ENCODE measurements at places on chromosomes 1 and 21.

- no peak for DNase-seq
- no peak overlapping the region for H3K4me3 ChIP-seq
- no peak overlapping the region for H3K27ac ChIP-seq
- H3K36me3 ChIP-seq: no peaks in the 10 kb centered on the region
Measured at GRCh38 chr1:178953538-178954324, 72.0 kb upstream of the FAM20B start.

GRCh38 chr1:242147096-242147976 is 148.4 kb upstream of the MAP1LC3C start:
- H3K36me3 ChIP-seq: no peaks in the 10 kb centered on the region
- no peak overlapping the region for H3K27ac ChIP-seq
- DNase-seq: no peak
- no peaks in the 10 kb centered on the region for H3K4me1 ChIP-seq
- no peak overlapping the region for H3K4me3 ChIP-seq
- H3K27me3 ChIP-seq: no peaks in the 10 kb centered on the region

DNA sequence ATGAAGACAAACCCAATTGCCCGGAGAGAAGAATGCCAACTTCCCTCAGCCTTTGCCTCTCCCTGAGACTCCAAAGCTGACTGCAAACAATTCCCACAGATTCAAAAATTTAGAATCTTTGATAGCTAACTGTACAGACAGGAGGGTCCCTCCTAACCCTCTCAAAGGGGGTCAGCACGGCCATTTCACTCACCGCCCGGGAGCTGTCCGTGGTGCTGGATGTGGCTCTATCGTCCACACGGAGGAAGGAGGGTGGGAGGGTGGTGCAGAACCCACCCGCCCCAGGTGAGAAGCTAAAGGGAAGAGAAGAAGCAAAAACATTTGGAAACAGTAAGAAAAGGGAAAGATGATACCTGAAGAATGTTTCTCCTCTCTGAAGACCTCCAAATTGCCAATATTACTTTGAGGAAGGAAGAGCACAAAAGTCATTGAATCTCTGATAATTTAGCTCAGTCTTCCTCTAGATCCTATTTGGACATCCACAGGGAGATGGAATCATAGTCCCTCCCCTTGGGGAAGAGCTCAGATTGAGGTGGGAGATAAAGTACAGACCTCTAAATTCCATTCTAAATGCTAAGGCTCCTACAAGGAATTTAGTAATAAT is 45.6 kb downstream of the RHBG start:
- no peak overlapping the region for H3K27ac ChIP-seq
- H3K4me3 ChIP-seq: no peak overlapping the region
- DNase-seq: no peak
- H3K4me1 ChIP-seq: no peaks in the 10 kb centered on the region
- H3K27me3 ChIP-seq: peaks cover 43% of the 10 kb centered on the region

- H3K27me3 ChIP-seq: no peaks in the 10 kb centered on the region
- H3K4me1 ChIP-seq: no peaks in the 10 kb centered on the region
- no peak within 1 kb of the TSS for H3K4me3 ChIP-seq
- DNase-seq: no peak
Measured at GRCh38 chr1:167090314-167090942, at the start of gene GPA33. Gene GPA33, minus strand, starts transcription at chr1:167090377. Its CDS starts 90 bp downstream, at chr1:167090287.

DNA sequence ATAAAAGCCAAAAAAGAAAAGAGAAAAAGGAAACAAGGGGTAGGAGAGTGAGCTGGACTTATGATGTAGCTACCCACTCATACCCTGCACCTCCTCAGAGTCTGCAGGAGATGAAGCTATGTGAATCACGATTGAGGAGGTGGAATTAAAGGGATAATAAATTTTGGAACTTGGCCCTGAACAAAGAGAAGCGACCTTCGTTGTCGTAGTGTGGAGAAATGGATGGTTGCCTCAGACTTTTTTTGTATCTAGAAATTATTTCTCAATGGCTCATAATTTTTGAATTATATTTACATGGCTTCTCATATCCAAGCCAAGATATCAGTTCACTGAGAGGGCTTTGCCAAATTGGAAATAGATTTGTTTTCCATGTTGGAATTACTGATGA is 37.8 kb upstream of the SIPA1L2 start:
- no peak overlapping the region for H3K4me3 ChIP-seq
- H3K27me3 ChIP-seq: no peaks in the 10 kb centered on the region
- no peaks in the 10 kb centered on the region for H3K4me1 ChIP-seq
- H3K27ac ChIP-seq: no peak overlapping the region
- no peaks in the 10 kb centered on the region for H3K36me3 ChIP-seq

GRCh38 chr1:211527888-211528287 is 35.9 kb upstream of the RD3 start:
- no peaks in the 10 kb centered on the region for H3K4me1 ChIP-seq
- DNase-seq: no peak
- H3K4me3 ChIP-seq: no peak overlapping the region
- no peaks in the 10 kb centered on the region for H3K36me3 ChIP-seq
- H3K27me3 ChIP-seq: no peaks in the 10 kb centered on the region
- H3K27ac ChIP-seq: no peak overlapping the region

- no peaks in the 10 kb centered on the region for H3K27me3 ChIP-seq
- DNase-seq: peak; percentile 76
- peaks cover 35% of the 10 kb centered on the region for H3K4me1 ChIP-seq
Measured at GRCh38 chr1:234725177-234726132, 115.5 kb upstream of the IRF2BP2 start.

GRCh38 chr1:231165371-231165770 is 3.5 kb downstream of the TRIM67 start:
- DNase-seq: no peak
- no peak overlapping the region for H3K4me3 ChIP-seq
- H3K27me3 ChIP-seq: peaks cover 3% of the 10 kb centered on the region
- peaks cover 18% of the 10 kb centered on the region for H3K4me1 ChIP-seq
- H3K27ac ChIP-seq: no peak overlapping the region

DNA sequence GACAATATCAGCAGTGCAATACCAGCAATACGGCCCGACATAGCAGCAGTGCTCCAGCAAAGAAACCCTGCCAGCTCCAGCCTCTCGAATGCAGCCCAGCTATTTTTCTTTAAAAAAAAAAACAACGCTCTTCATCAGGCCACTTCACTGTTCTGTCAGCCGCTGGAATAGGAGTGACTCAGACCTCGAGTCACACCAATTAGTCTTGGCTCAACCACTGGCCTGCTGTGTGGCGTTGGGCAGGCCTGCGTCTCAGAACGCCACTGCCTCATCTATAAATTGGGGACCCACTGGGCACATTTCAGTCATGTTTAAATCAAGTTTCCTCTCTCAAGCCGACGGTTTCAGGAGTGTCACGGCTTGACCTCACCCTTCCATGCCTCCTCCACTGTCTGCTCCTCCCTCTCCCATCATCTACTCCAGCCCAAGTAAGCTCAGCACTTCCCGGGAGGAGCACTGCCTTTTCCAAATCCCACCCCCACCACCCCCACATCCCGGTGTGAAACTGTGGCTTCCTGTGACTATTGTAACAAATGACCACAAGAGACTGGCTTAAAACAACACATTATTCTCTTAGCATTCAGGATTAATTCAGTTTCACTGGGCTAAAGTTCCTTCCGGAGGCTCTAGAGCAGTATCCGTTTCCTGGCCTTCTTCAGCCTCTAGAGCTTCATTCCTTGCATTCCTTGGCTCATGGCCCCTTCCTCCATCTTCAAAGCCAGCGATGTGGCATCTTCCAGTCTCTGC is 71.9 kb upstream of the EFHD2 start:
- no peaks in the 10 kb centered on the region for H3K36me3 ChIP-seq
- peak overlapping the region; percentile 69 for H3K27ac ChIP-seq
- H3K4me1 ChIP-seq: no peaks in the 10 kb centered on the region
- H3K27me3 ChIP-seq: no peaks in the 10 kb centered on the region
- no peak overlapping the region for H3K4me3 ChIP-seq
- no peak for DNase-seq

- H3K27me3 ChIP-seq: no peaks in the 10 kb centered on the region
- DNase-seq: no peak
- H3K4me3 ChIP-seq: no peak overlapping the region
- no peak overlapping the region for H3K27ac ChIP-seq
- H3K4me1 ChIP-seq: no peaks in the 10 kb centered on the region
Measured at GRCh38 chr1:67610450-67610849, 74.6 kb upstream of the GADD45A start.

- H3K27ac ChIP-seq: no peak overlapping the region
- H3K4me3 ChIP-seq: no peak overlapping the region
- peaks cover 7% of the 10 kb centered on the region for H3K27me3 ChIP-seq
- no peaks in the 10 kb centered on the region for H3K4me1 ChIP-seq
- DNase-seq: no peak
Measured at GRCh38 chr21:31556662-31557061, 102.8 kb upstream of the SOD1 start.

GRCh38 chr1:118042501-118042900 is 113.0 kb downstream of the WDR3 start:
- H3K36me3 ChIP-seq: no peaks in the 10 kb centered on the region
- no peak for DNase-seq
- no peak overlapping the region for H3K4me3 ChIP-seq
- H3K27me3 ChIP-seq: no peaks in the 10 kb centered on the region

GRCh38 chr1:7539769-7540175 is 231.3 kb upstream of the VAMP3 start:
- no peak overlapping the region for H3K27ac ChIP-seq
- no peak overlapping the region for H3K4me3 ChIP-seq
- no peaks in the 10 kb centered on the region for H3K27me3 ChIP-seq
- no peaks in the 10 kb centered on the region for H3K4me1 ChIP-seq
- H3K36me3 ChIP-seq: no peaks in the 10 kb centered on the region
- no peak for DNase-seq

DNA sequence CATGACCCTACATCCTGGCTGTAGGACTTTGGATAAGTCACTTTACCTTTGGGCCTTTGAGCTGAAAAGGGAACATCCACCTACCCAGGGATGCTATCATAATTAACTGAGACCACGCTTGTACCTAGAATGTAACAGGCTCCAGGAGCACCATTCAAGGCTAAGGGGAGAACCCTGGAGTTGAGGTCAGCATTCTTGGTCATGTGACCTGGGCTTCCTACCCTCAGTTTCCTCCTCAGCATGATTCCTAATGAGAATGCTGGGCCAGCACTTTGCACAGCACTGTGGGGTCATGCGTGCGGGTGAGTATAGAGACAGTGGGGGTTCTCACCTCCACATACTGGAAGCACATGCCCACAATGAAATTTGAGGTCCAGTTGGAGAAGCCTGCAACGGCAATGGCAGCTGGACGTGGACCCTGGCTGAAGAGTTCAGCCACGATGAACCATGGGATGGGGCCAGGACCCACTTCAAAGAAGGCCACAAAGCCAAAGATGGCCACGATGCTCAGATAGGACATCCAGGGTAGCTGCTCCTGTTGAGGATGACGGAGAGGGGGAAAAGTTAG is 31.3 kb downstream of the SLC2A1 start:
- no peaks in the 10 kb centered on the region for H3K36me3 ChIP-seq
- no peak for DNase-seq
- no peak overlapping the region for H3K4me3 ChIP-seq
- H3K27ac ChIP-seq: no peak overlapping the region
- no peaks in the 10 kb centered on the region for H3K27me3 ChIP-seq
- H3K4me1 ChIP-seq: peaks cover 4% of the 10 kb centered on the region

- no peak overlapping the region for H3K27ac ChIP-seq
- H3K36me3 ChIP-seq: no peaks in the 10 kb centered on the region
- H3K4me3 ChIP-seq: no peak overlapping the region
- no peak for DNase-seq
- H3K4me1 ChIP-seq: no peaks in the 10 kb centered on the region
Measured at GRCh38 chr1:163730411-163730821, 408.7 kb downstream of the NUF2 start.

- no peaks in the 10 kb centered on the region for H3K36me3 ChIP-seq
- H3K4me1 ChIP-seq: no peaks in the 10 kb centered on the region
- no peak overlapping the region for H3K27ac ChIP-seq
- no peak for DNase-seq
- no peaks in the 10 kb centered on the region for H3K27me3 ChIP-seq
Measured at GRCh38 chr1:89641781-89642180, 8.9 kb downstream of the LRRC8C start.

- H3K36me3 ChIP-seq: no peaks in the 10 kb centered on the region
- no peak overlapping the region for H3K4me3 ChIP-seq
- H3K4me1 ChIP-seq: no peaks in the 10 kb centered on the region
- DNase-seq: no peak
- H3K27me3 ChIP-seq: no peaks in the 10 kb centered on the region
- no peak overlapping the region for H3K27ac ChIP-seq
Measured at GRCh38 chr1:221234791-221235190, 355.5 kb downstream of the HLX start.

- H3K4me1 ChIP-seq: no peaks in the 10 kb centered on the region
- DNase-seq: no peak
- H3K4me3 ChIP-seq: no peak overlapping the region
- H3K27ac ChIP-seq: no peak overlapping the region
- no peaks in the 10 kb centered on the region for H3K36me3 ChIP-seq
Measured at GRCh38 chr1:18776777-18777176, 82.7 kb downstream of the TAS1R2 start.

GRCh38 chr1:109705411-109705810 is 6.6 kb upstream of the GSTM5 start:
- H3K27ac ChIP-seq: peak overlapping the region; percentile 27
- H3K4me3 ChIP-seq: no peak overlapping the region
- no peaks in the 10 kb centered on the region for H3K27me3 ChIP-seq
- no peaks in the 10 kb centered on the region for H3K4me1 ChIP-seq

DNA sequence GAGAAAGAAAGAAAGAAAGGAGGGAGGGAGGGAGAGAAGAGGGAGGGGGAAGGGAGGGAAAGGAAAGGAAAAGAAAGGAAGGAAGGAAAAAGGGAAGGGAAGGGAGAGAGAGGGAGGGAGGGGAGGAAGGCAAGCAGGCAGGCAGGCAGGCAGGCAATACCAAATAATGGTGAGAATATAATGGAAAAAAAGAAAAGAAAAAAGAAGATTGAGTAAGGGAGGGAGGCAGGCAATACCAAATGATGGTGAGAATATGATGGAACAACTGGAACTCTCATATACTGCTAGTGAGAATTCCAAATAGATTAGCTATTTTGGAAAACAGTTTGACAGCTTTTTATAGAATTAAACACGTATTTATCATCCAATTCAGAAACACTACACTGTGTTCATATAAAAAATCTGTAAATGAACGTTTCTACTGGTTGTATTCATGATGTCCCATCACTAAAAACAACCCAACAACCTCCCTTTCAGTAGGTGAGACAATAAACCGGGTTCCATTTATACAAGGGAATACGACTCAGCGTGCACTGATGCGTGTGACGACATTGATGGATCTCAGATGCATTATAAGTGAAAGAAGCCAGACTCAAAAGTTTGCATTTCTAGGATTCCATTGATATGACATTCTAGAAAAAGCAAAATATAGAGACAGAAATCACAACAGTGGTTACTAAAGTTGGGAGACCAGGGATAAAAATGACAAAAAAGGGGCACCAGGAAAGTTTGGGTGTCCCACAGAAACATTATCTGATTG is 226.4 kb downstream of the DSCAM start:
- H3K27ac ChIP-seq: no peak overlapping the region
- no peaks in the 10 kb centered on the region for H3K36me3 ChIP-seq
- H3K4me1 ChIP-seq: no peaks in the 10 kb centered on the region
- DNase-seq: no peak
- no peaks in the 10 kb centered on the region for H3K27me3 ChIP-seq

All from breast epithelium (tissue), 4 donors.